ENCODE measurements at places on chromosomes 1 and 21. TPM values are rescaled to one million over a fixed set of nuclear protein-coding genes. Genes with fewer than 3 reads are reported as not detected.

DNA sequence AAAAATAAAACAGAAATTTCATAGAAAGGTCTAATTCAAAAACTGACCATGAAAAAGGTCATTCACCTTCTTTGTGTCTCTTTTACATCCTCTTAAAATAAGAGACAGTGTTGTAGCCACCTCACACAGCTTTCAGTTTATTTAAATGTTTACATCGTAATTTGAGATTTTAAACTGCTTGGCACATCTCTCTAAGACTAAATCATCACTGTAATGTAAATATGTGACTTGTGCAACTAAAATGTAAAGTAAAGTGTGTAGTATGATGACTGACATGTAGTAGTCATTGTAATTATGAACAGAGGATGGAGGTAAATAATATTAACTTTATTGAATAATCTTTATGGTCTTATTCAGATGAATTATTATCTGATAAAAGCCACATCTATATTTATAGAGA, 283.9 kb downstream of the KCNT2 start:
- H3K27me3 ChIP-seq: no peaks in the 10 kb centered on the region
- DNase-seq: no peak
- no peak overlapping the region for H3K27ac ChIP-seq

DNA sequence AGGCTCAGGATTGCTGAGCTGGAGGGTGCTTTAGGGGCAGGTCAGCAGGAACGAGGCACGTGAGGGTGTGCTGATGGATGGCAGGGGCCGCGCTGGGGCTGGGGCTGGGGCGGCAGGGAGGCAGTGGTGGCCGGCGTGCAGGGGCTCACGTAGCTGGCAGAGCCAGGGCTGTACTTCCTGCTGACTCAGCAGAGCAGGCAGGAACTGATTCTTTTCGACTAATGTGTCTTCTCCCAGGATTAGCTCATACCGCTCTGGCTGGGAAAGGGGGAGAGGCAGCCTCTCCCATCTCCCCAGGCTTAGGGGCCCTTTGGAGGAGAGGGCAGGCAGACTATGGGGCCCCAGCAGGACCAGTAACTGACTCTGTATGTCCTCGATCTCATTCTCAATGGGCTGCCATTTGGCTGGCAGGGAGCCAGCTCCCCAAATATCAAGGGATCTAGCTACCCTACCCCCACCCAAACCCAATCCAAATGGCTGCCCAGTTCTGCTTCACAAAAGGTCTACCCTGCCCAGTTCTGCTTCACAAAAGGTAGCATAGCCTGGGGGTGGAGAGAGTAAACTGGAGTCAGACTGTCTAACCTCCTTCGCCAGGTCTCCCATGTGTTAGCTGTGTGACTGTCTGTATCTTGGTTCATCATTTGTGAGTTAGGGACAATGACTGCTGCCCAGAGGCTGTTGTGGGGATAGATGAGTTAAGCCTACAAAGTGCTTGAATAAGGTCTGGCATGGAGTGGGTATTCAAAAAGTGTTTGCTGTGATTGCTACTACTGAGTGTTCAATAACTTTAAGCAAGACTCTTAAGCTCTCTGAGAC, 100.1 kb upstream of the SLC2A1 start:
- no peak overlapping the region for H3K4me3 ChIP-seq
- H3K4me1 ChIP-seq: peaks cover 19% of the 10 kb centered on the region
- peaks cover 3% of the 10 kb centered on the region for H3K27me3 ChIP-seq
- peak overlapping the region; percentile 24 for H3K27ac ChIP-seq

- peaks cover 5% of the 10 kb centered on the region for H3K4me1 ChIP-seq
- DNase-seq: no peak
- H3K4me3 ChIP-seq: no peak overlapping the region
- H3K36me3 ChIP-seq: no peaks in the 10 kb centered on the region
- peaks cover 40% of the 10 kb centered on the region for H3K27me3 ChIP-seq
These were observed 2.4 kb downstream of the TP73 start for GRCh38 chr1:3654549-3655281.

DNA sequence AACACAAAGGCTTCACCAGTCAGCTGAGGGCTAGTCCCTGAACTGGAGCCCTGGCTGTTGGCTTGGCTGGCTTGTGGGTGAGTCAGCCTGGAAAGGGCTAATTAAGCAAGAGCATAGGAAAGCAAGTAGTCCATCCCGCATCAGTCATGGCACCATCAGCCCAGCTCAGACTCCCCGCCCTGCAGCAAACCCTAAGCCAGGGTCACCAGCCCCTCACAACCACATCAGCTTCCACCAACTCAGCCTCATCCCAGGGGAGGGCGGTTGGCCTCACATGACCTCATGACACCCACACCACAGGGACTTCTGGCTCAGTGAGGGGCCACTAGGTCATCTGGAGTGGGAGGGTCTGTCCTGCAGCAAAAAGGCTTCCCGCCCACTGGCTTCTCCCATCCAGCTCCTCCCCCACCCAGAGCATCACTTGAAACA, 7.0 kb upstream of the SPATC1L start:
- peaks cover 1% of the 10 kb centered on the region for H3K4me1 ChIP-seq
- no peak for DNase-seq
- H3K4me3 ChIP-seq: no peak overlapping the region
- H3K27me3 ChIP-seq: no peaks in the 10 kb centered on the region

GRCh38 chr1:213251972-213252371, 200.9 kb downstream of the RPS6KC1 start:
- DNase-seq: no peak
- H3K4me1 ChIP-seq: no peaks in the 10 kb centered on the region
- H3K27ac ChIP-seq: no peak overlapping the region
- H3K36me3 ChIP-seq: no peaks in the 10 kb centered on the region
- no peak overlapping the region for H3K4me3 ChIP-seq

- no peak overlapping the region for H3K4me3 ChIP-seq
- no peak overlapping the region for H3K27ac ChIP-seq
- no peaks in the 10 kb centered on the region for H3K36me3 ChIP-seq
These were observed 170.8 kb downstream of the NFIA start for GRCh38 chr1:61253059-61253735.

DNA sequence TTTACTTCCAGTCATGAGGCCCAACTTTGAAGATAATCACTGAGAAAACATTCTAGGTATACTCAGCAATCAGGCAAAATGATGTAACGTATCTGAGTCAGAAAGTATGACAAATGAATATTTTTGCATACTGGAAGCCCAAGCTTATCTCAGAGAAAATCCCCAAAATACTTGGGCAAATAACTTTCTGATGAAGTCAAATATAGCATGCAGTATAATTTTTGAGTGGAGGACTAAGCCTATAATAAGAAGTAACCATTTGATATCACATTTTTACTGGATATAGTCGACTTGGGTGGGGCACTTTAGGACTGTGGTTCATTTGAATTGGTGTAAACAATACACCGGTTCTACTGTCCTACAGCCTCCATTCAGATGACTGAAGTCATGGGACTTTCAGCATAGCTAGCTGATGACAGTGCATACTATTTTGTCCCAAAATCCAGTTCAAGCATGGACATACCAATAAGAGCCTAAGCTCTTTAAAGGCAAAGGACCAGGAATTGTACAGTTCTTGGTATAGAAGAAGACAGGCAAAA, 2.3 kb upstream of the GADD45A start:
- peaks cover 30% of the 10 kb centered on the region for H3K4me1 ChIP-seq
- peaks cover 4% of the 10 kb centered on the region for H3K27me3 ChIP-seq
- peaks cover 15% of the 10 kb centered on the region for H3K36me3 ChIP-seq
- H3K27ac ChIP-seq: no peak overlapping the region

DNA sequence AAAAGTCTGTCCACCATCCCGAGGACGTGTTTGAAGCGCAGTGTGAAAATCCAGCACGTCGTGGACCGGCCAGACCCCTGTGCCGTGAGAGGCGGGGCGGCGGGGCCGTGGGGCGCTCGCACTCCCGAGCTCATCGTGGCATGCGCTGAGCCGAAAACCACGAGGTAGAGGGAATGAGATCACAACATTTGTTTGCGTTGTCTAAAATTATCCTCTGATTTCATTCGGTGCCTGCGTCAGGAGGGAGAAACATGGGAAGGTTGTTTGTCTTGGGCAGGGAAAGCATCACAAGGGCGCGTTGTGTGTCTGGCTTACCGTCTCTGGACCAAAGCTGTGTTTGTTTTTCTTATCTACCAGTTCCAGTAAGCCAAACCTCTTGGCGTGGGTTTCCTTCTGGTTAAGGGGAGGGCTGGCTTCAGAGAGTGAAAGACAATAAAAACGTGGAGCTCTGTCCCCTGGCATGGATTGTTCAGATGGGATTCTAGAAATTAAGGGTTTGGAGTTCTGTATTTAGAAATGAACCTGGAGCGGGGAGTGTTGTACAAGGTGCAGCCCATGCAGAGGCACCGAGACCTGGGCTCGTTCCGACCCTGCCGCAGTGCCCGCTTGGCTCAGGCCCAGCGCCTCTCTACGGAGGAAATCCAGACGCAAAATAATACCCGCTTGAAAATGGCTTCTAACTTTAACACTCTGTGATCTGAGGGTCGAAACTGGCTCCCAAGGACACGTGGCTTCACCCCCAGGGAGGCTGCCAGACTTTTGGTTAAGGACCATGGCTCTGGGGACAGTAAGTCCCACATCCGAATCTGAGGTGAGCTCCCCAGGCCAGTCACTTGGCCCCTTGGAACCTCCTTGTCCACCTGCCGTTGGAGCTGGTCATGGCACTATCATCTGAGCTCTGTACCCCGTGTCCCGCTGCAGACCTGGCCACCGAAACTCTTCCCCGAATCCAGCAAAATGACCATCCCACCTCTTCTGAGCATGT, 68.7 kb upstream of the FAM3B start:
- H3K36me3 ChIP-seq: no peaks in the 10 kb centered on the region
- no peak overlapping the region for H3K27ac ChIP-seq
- DNase-seq: no peak
- H3K27me3 ChIP-seq: no peaks in the 10 kb centered on the region

DNA sequence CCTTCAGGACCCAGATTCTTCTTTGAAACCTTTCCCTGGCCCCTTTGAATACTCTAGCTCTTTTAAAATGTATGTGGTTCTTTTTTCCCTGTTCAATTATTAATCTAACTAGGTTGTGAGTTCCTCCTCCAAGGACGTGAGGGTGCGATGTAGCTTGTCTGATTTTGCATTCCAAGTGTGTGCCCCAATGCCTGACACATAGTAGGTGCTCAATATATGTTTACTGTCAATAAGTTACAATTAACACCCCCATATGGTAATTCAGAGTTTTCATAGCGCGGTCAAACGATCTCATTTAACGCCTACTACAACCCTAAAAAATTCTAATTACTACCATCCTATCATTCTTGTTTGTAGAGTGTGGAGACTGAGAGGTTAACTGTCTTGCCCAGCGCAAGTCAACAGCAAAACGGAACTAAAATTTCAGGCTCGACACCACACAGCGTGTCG, 482 bp upstream of the MTR start:
- DNase-seq: no peak
- H3K36me3 ChIP-seq: peaks cover 3% of the 10 kb centered on the region
- H3K27me3 ChIP-seq: peaks cover 11% of the 10 kb centered on the region
- H3K4me1 ChIP-seq: peaks cover 26% of the 10 kb centered on the region

- no peaks in the 10 kb centered on the region for H3K27me3 ChIP-seq
- H3K4me1 ChIP-seq: peaks cover under 1% of the 10 kb centered on the region
- DNase-seq: no peak
- H3K27ac ChIP-seq: no peak overlapping the region
- no peaks in the 10 kb centered on the region for H3K36me3 ChIP-seq
These were observed 48.9 kb downstream of the TMEM53 start for GRCh38 chr1:44625348-44625747.

- no peak overlapping the region for H3K27ac ChIP-seq
- H3K4me3 ChIP-seq: no peak overlapping the region
- no peak for DNase-seq
- no peaks in the 10 kb centered on the region for H3K36me3 ChIP-seq
These were observed 61.4 kb downstream of the MAGI3 start for GRCh38 chr1:113451710-113452109.

- H3K4me1 ChIP-seq: no peaks in the 10 kb centered on the region
- no peak for DNase-seq
- H3K4me3 ChIP-seq: no peak overlapping the region
- no peak overlapping the region for H3K27ac ChIP-seq
- H3K36me3 ChIP-seq: no peaks in the 10 kb centered on the region
These were observed 1677.1 kb downstream of the KCNT2 start for GRCh38 chr1:194931166-194931565.

GRCh38 chr21:36232641-36233040, 76.0 kb downstream of the DOP1B start:
- H3K36me3 ChIP-seq: peaks cover 25% of the 10 kb centered on the region
- H3K27me3 ChIP-seq: no peaks in the 10 kb centered on the region
- H3K4me3 ChIP-seq: no peak overlapping the region
- H3K4me1 ChIP-seq: peaks cover 12% of the 10 kb centered on the region
- no peak for DNase-seq

DNA sequence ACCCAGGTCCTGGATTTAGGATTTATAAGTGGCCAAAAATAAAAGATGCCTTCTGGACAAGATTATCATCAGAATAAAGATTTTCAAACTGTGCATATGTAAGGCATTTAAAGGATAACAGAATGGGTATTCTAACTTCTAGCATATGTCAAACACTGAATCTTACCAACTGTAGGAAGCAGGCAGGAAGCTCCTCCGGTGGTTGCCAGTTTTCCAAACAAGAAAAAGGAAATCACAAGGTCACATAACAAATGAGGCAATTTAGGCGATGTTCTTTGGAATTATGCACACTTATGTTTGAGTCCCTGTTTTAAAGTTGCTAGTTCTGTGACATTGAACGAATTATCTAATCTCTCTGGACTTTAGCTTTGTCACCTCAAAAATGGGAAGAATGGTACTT, 48.9 kb downstream of the ATP6V1G3 start:
- H3K27me3 ChIP-seq: peaks cover 2% of the 10 kb centered on the region
- H3K36me3 ChIP-seq: no peaks in the 10 kb centered on the region
- no peak overlapping the region for H3K4me3 ChIP-seq

- H3K4me3 ChIP-seq: no peak overlapping the region
- H3K27me3 ChIP-seq: peaks cover 3% of the 10 kb centered on the region
- H3K4me1 ChIP-seq: no peaks in the 10 kb centered on the region
- no peaks in the 10 kb centered on the region for H3K36me3 ChIP-seq
- no peak overlapping the region for H3K27ac ChIP-seq
- DNase-seq: no peak
These were observed 39.1 kb downstream of the LRRC3 start for GRCh38 chr21:44494418-44494817.

GRCh38 chr1:181040284-181040865, 6.6 kb downstream of the MR1 start:
- no peak overlapping the region for H3K27ac ChIP-seq
- no peak overlapping the region for H3K4me3 ChIP-seq
- no peaks in the 10 kb centered on the region for H3K27me3 ChIP-seq
- DNase-seq: no peak
- H3K36me3 ChIP-seq: peaks cover 32% of the 10 kb centered on the region

GRCh38 chr1:212930986-212931678, 19.2 kb upstream of the VASH2 start:
- H3K27ac ChIP-seq: no peak overlapping the region
- H3K4me1 ChIP-seq: no peaks in the 10 kb centered on the region
- H3K27me3 ChIP-seq: no peaks in the 10 kb centered on the region
- no peaks in the 10 kb centered on the region for H3K36me3 ChIP-seq

SELE gene
- total RNA-seq: not detected

DDR2 gene
- total RNA-seq: 0.80 TPM

SERPINC1 gene
- not detected for total RNA-seq

LGR6 gene
- not detected for total RNA-seq

TAS1R1 gene
- total RNA-seq: not detected

MLLT11 gene
- total RNA-seq: 3.8 TPM

IGFN1 gene
- total RNA-seq: not detected

KRTAP12-2 gene
- not detected for total RNA-seq
